Stimulated activated CD4-positive, alpha-beta T cell treated with anti-CD3 and anti-CD28 coated beads, Interleukin-1b, Interleukin-23, amount 100 ng/mL, for 1 hour (primary cell): ENCODE measurements at places on chromosomes 3 and 15.

- DNase-seq: no peak
Observed at GRCh38 chr3:46154311-46154710, 53.8 kb downstream of the CCR1 start.

- no peak for DNase-seq
Observed at GRCh38 chr3:172752651-172753050, 2.1 kb downstream of the ECT2 start.

DNA sequence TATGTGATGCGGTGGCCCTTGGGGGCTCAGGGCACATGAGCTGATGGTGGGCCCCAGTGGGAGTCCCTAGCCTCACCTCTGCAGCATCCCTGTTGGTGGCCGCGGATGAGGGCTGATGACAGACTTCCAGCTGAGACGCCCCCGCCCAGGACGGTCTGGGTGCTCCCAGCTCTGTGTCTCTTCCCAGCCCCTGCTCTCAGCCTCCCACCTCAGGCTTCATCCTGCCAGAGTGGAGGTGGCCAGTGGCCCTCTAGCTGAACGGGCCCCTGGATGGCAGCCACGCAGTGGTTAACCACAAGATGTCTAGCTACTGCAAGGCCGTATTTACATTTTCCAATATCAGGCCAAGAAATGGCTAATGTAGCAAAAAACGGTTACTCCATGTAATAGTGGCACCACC is 205.3 kb upstream of the LINGO1 start:
- no peak for DNase-seq

DNA sequence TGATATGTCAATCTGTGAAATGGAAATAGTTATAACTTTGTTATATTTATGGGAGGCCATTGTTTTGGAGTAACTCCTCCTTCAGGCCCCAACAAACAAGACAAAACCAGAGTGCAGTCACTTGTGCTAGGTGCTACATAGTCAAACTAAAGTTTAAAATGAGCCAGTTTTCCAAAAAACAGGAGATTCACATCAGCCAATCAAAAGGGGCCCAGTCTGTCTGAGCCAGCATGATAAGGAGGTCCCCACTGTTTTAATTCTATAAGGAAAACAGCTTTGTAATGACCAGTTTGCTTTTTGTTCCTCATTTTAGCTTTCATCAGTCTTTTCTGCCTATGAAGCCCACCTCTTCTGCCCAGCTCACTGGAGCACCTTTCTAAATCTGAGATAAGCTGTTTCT is 94.7 kb upstream of the SLC7A14 start:
- DNase-seq: no peak

DNA sequence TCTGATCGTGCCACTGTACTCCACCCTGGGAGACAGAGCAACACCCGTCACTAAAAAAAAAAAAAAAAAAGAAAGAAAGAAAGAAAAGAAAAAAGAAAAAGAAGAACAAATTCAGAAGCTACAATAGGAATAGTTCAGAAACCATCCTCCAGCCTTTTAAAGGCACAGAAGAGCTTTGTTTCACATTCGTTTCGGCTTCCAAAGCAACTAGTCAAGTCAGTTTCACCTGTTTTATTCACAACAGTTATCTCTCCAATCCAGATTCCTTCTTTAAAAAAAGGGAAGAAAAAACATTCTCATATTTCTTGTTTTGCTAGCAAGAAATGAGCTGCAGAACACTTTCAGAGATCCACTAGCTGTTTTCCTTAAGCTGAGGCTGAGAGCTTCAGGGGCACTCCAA is 767.7 kb upstream of the CFAP20DC start:
- DNase-seq: no peak

DNA sequence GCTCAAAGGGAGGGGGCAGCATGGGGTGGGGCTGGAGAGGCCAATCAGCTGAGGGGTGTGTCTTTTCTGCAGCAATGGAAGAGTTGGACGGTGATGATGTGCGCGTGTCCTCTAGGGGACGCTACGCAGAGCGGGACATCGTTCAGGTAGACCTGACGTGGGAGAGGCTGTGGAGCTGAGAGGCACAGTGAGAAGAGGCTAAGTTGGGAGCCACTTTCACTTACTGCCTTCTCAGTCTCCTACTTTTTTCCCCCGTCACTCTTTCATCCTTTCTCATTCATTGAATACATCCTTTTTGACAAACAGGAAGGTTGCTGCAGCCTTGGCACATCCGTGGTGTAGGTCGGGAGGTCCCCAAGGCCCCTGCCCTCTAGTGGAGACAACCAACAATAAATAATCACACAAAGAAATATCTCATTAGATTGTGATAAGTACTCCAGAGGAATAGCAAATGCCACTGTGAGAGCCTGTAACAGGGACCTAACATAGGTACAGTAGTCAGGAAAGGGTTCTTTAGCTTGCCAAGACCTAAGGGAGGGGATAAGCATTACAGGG is 4.4 kb upstream of the BRPF1 start:
- no peak for DNase-seq
